ENCODE measurements at places on chromosomes 1 and 21. TPM values are rescaled to one million over a fixed set of nuclear protein-coding genes. Genes with fewer than 3 reads are reported as not detected.
A peak's percentile ranks its signal among the peaks of the same experiment; 100 is the strongest.

DNA sequence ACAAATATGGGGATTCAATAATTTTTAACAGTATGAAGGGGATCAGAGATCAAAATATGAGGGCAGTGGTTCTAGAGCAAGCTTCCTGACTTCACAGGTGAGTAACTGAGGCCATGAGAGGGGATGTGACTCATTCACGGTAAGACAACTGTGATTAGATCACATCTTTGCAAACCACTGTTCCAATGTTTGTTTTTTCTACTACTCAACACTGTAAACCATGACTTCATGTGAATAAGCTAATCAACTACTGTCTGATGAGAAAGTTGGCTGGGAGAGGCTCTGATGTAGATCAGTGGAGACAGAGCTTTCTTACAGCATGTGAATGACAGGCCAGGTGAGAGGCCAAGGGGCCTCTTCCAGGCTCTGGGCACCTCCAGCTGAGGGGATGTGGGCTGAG lies 84.7 kb downstream of the BRINP2 start:
- no peak for DNase-seq

DNA sequence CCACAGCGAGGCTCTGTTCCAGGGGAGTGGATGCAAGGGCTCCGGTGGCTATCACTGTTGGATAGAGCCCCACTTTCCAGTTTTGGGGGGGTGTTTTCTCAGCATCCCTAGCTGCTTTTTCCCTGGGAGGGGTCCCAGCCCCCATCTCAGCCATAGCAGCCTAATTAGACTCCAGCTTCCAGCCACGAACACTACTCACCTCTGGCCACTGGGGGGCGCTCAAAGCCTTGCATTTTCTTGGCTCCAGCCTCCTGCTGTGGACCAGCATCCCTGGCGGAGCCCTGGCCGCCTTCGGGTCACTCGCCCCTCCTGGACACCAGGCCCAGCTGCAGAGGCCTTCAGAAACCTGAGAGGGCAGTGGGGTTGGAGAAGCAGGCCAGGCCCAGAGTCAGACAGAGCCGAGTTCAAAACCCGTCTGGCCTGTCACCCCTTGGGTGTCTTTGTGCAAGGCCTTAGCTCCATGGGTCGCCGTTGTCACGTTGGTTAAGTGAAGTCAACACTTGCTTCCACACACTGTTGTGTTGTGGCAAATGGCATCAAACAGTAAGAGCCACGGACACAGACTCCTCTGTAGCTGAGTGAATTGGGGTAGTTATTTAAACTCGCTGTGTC lies 93.5 kb upstream of the ACTL8 start:
- DNase-seq = peak; percentile 7

- no peak for DNase-seq
Observed at GRCh38 chr1:201761871-201762270, 67.1 kb upstream of the IPO9 start.

- DNase-seq = no peak
Observed at GRCh38 chr1:187654635-187655034, 825.9 kb downstream of the PLA2G4A start.

- DNase-seq = no peak
Observed at GRCh38 chr21:29378832-29379231, 80.1 kb downstream of the BACH1 start.

- DNase-seq = no peak
Observed at GRCh38 chr1:155170806-155171205, 2.3 kb downstream of the KRTCAP2 start.

GRCh38 chr21:24428591-24429199 lies 1178.6 kb downstream of the MRPL39 start:
- no peak for DNase-seq

The SEMA6C gene
- 20.2 TPM for total RNA-seq

The ADIPOR1 gene
- 92.9 TPM for total RNA-seq

The ANGPTL1 gene
- total RNA-seq = not detected

The RPS6KA1 gene
- total RNA-seq = 29.9 TPM

The CD84 gene
- total RNA-seq = not detected

Data from glomerular endothelial cell (primary cell).